ENCODE measurements at places on chromosomes 2 and 18. TPM values are rescaled to one million over a fixed set of nuclear protein-coding genes. Genes with fewer than 3 reads are reported as not detected.

- H3K4me1 ChIP-seq, result peaks cover 6% of the 10 kb centered on the region
- DNase-seq, result no peak
- H3K27me3 ChIP-seq, result no peaks in the 10 kb centered on the region
- H3K36me3 ChIP-seq, result no peaks in the 10 kb centered on the region
- H3K27ac ChIP-seq, result no peak overlapping the region
Observed at GRCh38 chr2:98408155-98408554, 36.5 kb upstream of the INPP4A start.

- H3K27ac ChIP-seq, result no peak overlapping the region
- no peaks in the 10 kb centered on the region for H3K36me3 ChIP-seq
- H3K27me3 ChIP-seq, result no peaks in the 10 kb centered on the region
- no peak overlapping the region for H3K4me3 ChIP-seq
- no peak for DNase-seq
- H3K4me1 ChIP-seq, result peaks cover under 1% of the 10 kb centered on the region
Observed at GRCh38 chr2:179751163-179751809, 110.1 kb downstream of the ZNF385B start.

DNA sequence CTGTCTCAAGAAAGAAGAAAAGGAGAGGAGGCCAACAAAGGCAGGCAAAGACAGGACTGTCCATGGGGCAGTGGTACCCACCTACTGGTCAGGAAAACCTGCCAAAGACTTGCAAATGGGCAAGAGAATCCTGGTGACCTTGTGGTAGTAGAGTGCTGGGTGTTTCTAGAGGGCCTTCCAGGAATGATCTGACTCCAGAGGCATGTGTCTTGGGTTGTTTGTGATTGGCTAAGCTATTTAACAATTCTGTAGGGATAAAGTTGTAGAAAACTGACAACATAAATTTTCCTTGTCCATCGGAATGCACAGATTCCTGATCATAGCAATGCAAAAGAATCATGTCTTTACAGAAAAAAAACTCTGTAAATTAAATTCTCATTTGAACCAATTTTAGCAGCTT is 68.5 kb upstream of the ZNF532 start:
- H3K27me3 ChIP-seq, result no peaks in the 10 kb centered on the region
- DNase-seq, result no peak
- H3K4me1 ChIP-seq, result no peaks in the 10 kb centered on the region
- no peaks in the 10 kb centered on the region for H3K36me3 ChIP-seq
- H3K27ac ChIP-seq, result no peak overlapping the region
- H3K4me3 ChIP-seq, result no peak overlapping the region

The KIF3C gene
- total RNA-seq, result 10.3 TPM

The GPR45 gene
- total RNA-seq, result not detected

The LOXHD1 gene
- 0.52 TPM for total RNA-seq

The ASPRV1 gene
- 0.73 TPM for total RNA-seq

DNA sequence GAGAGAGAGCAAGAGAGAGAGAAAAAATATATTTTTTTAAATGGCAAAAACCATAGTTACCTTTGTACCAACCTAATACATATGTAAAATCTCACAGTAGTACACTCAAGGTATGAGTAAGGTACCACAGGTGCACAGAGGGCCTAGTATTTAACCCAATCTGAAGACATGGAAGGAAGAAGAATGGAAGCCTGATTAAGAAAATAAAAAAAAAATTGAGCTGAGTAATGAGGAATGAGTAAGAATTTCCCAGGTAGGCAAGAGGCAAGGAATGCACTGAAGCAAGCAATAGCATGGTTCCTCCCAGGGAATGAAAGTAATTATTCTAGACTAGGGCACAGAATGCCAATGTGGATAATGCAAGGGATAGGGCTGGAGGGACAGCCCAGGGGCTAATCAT is 294.2 kb downstream of the FIGN start:
- no peak overlapping the region for H3K27ac ChIP-seq
- no peaks in the 10 kb centered on the region for H3K36me3 ChIP-seq
- no peak overlapping the region for H3K4me3 ChIP-seq
- H3K4me1 ChIP-seq, result no peaks in the 10 kb centered on the region
- no peaks in the 10 kb centered on the region for H3K27me3 ChIP-seq

DNA sequence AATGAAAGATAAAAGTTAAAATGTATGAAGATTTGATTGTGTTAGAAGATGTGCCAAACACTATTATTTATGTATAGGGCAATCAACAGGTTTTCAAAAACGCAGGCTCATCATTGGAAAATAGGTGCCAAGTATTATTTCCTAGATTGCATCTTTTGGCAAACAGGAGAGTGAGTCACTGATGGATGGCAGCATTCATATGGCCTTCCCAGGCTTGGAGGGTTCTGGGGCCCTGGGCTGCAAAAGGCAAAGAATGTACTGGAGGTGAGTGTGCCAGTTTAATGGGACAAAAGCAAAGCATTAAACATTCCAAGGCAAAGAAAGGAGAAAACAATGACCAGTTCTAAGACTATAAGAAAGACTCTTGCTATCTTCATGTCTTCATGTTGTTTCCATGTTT is 379.4 kb downstream of the RIT2 start:
- no peaks in the 10 kb centered on the region for H3K36me3 ChIP-seq
- no peak for DNase-seq
- no peaks in the 10 kb centered on the region for H3K4me1 ChIP-seq
- no peak overlapping the region for H3K27ac ChIP-seq

DNA sequence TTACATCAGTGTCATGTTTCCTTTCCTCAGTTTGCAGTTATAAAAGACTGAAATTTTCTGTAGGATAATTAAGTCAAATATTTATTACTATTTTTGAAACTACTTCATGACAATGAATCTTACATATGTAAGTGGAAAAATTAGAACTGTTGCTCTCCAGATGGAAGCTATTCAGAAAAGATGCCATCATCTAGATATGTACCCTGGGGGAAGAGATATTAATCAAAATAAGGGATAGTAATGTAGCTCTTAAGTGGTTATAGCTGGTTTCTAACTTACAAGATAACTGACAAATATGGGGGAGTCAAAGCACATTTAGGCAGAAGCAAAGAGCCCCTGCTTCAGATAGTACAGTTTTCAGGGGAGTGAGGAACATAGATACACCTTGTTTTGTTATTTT is 38.1 kb upstream of the PAX3 start:
- no peak overlapping the region for H3K4me3 ChIP-seq
- H3K27me3 ChIP-seq, result no peaks in the 10 kb centered on the region
- no peaks in the 10 kb centered on the region for H3K4me1 ChIP-seq
- DNase-seq, result no peak

- no peak for DNase-seq
- peaks cover 8% of the 10 kb centered on the region for H3K4me1 ChIP-seq
- no peak overlapping the region for H3K27ac ChIP-seq
- no peak overlapping the region for H3K4me3 ChIP-seq
- no peaks in the 10 kb centered on the region for H3K36me3 ChIP-seq
Observed at GRCh38 chr2:8087480-8087840, 594.4 kb upstream of the ID2 start.

- H3K4me3 ChIP-seq, result no peak overlapping the region
- no peaks in the 10 kb centered on the region for H3K27me3 ChIP-seq
- H3K36me3 ChIP-seq, result no peaks in the 10 kb centered on the region
- no peak overlapping the region for H3K27ac ChIP-seq
- DNase-seq, result no peak
Observed at GRCh38 chr2:30655211-30655610, 152.0 kb downstream of the CAPN13 start.

DNA sequence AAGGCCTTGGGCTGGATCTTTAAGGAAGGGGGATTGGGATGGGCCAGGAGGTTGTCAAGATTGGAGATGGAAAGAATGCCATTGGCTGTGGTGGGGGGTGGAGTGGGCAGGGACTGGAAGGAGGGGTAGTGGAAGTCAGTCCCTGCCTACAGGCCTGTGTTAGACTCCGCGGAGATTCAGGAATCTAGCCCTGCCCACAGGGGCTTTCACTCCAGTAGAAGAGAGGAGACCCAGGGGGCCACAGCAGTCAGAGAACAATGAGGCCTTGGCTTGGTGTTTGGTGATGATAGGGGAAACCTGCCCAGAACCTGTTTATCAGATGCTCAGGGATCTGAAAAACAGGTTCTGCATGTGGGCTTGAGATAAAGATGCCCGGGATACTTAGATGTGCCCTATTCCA is 6.1 kb downstream of the STEAP3 start:
- H3K4me3 ChIP-seq, result no peak overlapping the region
- H3K36me3 ChIP-seq, result no peaks in the 10 kb centered on the region
- DNase-seq, result no peak
- H3K4me1 ChIP-seq, result peaks cover 8% of the 10 kb centered on the region
- no peaks in the 10 kb centered on the region for H3K27me3 ChIP-seq
- no peak overlapping the region for H3K27ac ChIP-seq

DNA sequence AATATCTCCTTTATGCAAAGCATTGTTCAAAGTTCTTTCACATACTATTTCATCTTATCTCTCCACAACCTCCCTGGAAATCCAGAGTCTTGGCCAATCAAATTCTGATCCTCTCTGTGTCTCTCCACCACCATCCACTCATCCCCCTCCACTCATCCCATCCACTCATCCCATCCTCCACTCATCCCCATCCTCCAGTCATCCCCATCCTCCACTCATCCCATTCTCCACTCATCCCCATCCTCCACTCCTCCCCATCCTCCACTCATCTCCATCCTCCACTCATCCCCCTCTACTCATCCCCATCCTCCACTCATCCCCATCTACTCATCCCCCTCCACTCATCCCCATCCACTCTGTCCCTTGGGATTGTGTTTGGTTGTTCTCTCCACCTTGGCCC is 101.1 kb downstream of the BCL2 start:
- no peak overlapping the region for H3K27ac ChIP-seq
- H3K4me3 ChIP-seq, result no peak overlapping the region
- DNase-seq, result no peak
- no peaks in the 10 kb centered on the region for H3K27me3 ChIP-seq

GRCh38 chr2:71474744-71475397 is 21.5 kb downstream of the DYSF start:
- H3K27me3 ChIP-seq, result no peaks in the 10 kb centered on the region
- peak overlapping the region; percentile 93 for H3K27ac ChIP-seq
- no peak for DNase-seq

The KRTCAP3 gene
- 45.6 TPM for total RNA-seq

DNA sequence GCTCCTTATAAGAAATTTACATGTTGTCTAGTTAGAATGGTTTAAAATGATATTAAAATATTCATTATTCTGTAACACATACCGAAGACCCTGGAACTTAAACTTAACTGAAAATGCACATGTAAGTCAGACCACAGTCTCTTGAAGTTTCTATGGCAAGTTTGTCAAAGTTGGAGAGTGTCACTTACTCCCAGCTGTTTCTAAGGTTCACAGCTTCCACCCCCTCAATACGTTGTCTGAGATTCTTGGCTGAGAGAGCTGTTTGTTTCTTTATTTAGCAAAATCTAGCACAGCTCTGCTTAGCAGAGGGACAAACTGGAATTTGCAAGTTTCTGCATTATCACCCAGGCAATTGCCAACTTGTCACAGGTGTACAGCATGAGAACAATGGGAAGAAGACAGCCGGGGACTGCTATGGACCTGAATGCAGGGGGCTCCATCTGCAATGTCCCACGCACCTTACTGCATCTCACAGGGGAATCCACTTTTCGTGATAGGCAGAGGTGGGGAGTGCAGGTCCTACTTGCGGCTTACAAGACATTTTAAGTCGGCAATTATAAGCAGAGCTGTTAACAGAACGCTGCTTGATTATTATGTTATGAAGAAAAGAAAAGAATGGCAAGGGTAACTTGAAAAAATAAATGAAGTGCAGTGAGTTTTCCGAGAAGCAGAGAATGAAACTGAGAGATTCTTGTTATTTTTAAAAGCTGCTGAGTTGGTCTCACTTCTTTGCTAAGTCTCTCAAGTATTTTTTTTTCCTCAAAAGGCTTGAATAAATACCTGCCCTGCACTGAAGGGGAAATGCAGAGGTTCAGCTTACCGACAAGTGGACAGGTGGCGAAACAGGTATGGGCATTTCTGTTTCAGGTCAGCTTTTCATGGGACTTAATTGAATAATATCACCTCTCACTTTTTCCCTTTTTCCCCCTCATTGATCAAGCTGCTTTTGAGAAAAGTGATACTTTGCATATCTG is 1072.1 kb upstream of the FANCL start:
- peaks cover 4% of the 10 kb centered on the region for H3K27me3 ChIP-seq
- no peaks in the 10 kb centered on the region for H3K4me1 ChIP-seq
- H3K4me3 ChIP-seq, result no peak overlapping the region
- no peaks in the 10 kb centered on the region for H3K36me3 ChIP-seq
- no peak for DNase-seq

DNA sequence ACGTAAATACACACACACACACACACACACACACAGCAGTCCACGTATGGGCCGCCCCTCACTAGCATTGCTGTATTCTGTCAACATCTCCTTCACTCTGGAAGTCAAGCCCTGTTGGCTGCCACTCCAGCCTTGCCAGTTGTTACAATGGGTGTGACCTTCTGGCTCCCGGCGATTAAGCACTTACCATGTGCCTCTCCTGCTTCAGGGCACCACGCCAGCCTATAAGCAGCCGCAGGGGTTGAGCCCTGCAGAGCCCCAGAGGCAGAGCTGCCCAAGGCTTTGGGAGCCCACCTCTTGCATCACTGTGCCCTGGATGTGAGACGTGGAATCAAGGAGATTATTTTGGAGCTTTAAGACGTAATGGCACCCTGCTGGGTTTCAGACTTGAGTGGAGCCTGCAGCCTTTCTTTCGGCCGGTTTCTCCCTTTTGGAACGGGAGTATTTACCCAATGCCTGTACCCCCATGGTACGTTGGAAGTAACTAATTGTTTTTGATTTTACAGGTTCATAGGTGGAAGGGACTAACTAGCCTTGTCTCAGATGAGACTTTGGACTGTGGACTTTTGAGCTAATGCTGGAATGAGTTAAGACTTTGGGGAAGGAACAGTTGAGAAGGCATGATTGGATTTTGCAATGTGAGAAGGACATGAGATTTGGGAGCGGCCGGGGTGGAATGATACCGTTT is 54.5 kb upstream of the ROCK2 start:
- H3K36me3 ChIP-seq, result no peaks in the 10 kb centered on the region
- H3K27ac ChIP-seq, result no peak overlapping the region
- no peaks in the 10 kb centered on the region for H3K27me3 ChIP-seq
- DNase-seq, result peak; percentile 51
- H3K4me1 ChIP-seq, result peaks cover 5% of the 10 kb centered on the region

The CTAGE1 gene
- total RNA-seq, result not detected

The IRS1 gene
- 13.3 TPM for total RNA-seq

DNA sequence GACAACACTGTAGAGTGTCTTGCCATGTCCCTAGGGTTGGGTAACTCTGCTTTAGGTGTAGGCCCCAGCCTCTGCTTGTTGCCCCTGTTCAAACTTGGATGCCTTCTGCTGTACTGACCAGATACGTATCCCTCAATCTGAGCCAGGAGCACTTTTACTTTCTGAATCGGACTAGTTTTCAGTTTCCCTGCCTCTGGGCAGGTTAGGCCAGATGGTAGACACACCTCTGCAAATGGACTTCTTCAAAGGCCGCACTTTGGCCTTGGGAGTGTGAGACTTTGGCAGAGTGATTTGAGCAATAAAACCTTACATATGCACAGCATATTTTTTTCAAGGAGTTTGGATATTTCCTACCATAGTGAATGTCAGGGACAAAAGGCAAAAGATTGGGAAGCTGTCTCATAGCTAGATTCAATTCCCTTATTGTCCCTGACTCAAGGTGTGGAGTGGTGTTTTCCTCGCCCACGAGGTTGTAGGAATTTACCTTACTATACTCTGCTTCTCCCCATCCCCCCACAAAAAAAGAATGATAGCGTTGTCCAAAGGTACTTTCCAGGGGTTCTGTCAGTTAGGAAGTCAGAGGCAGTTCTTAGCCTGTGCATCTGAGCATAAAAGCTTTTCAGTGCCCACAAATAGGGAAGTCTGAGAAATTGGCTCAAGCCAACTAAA is 15.3 kb upstream of the PARD3B start:
- H3K27me3 ChIP-seq, result no peaks in the 10 kb centered on the region
- H3K27ac ChIP-seq, result no peak overlapping the region
- DNase-seq, result no peak
- H3K4me1 ChIP-seq, result no peaks in the 10 kb centered on the region
- H3K4me3 ChIP-seq, result no peak overlapping the region
- H3K36me3 ChIP-seq, result no peaks in the 10 kb centered on the region

GRCh38 chr2:76073992-76074604 is 363.4 kb upstream of the GCFC2 start:
- H3K4me3 ChIP-seq, result no peak overlapping the region
- H3K27me3 ChIP-seq, result no peaks in the 10 kb centered on the region
- H3K4me1 ChIP-seq, result no peaks in the 10 kb centered on the region
